ENCODE measurements at places on chromosomes 7 and 10.

DNA sequence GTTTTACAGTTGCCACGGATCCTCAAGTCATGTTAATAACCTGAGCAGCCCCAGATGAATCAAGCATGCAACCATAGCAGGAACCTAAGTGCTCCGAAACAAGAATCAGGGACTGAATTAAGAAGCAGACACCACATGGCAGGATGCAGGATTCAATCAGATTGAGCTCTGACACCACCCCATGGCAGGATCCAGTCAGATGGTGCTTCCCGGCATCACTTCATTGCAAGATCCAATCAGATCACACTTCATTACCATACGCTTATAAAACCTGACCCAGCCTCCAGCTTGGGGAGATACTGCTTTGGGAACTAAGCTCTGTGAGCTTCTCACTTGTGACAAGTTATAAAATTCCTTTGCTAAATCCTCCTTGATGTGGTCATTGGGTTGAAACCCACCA lies 55.3 kb downstream of the ABCB4 start:
- no peak for DNase-seq

DNA sequence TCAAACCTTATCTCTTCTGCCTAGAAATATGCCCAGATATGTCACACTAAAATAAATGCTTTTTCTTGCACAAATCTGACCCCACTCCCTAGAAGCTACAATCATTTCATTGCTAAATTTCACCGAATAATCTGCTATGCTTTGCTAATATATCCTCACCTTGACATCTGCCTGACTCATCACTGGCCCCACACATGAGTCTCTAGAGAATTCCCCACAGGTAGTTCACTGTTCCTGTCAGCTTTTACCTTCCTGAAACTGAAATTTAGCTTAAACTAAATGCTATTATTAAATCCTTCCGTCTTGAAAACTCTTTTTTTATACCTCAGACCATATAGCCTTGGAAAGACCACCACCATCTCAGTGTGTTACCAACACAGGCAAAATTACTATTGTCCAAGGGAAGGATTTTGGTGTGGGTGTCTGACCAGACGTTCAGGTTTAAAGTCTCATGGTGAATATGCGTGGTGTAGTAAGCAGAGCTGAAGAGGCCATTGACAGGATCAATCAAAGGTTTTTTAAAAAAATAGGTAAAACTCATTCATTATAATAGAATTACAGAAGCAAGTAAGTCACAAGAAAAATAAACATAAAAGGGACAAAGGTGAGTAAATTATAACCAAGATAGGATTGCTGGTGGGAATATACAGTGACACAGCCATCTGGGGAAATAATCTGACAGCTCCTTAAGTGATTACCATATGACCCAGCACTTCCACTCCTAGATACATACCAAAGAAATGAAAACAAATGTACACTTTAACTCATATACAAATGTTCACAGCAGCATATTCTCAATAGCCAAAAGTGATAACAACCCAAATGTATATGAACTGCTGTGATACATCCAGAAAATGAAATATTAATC lies 173.5 kb downstream of the KMT2E start:
- no peak for DNase-seq

GRCh38 chr7:55075464-55076021 lies 56.7 kb downstream of the EGFR start:
- DNase-seq, result no peak

DNA sequence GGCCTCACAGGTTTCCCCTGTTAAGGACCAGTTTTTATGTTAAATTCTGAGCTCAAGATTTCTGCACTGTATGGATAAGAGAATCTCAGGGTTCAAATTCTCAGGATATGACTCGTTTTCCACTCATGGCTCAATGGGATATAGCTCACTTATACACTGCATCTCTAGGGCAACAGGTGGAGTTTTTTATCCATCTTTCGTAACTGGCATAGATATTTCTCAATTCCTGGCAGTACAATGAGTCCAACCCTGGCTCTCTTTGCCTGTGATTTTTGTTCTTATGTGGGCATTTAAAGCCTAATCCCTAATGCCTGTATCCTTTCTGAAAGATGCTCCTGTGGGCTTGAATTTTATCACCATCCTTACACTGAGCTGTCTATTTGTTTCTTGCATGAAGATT lies 7.6 kb downstream of the CCDC172 start:
- DNase-seq, result no peak

DNA sequence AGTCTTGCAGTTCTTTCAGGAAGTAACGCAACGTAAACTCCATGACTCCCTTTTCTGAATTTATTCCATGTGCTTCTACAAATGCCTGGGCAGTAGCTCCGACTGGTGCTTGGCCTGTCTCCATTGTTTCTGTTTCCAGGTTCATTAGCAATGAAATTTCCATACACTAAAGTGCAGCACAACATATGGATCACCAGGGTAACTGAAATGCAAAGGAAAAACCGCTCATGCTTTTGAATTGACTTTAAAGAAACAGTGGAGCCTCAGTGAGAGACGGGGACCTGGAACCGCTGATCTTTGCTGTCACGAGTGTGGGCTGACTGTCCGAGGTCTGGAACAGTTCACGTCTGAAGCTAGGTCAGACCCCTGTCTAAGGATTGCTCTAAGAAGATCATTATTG lies 126.5 kb upstream of the IGFBP3 start:
- DNase-seq, result no peak

All from AG09319 (cell line).